Astrocyte of the cerebellum (primary cell): ENCODE measurements at places on chromosomes 7 and 10.
A peak's percentile ranks its signal among the peaks of the same experiment; 100 is the strongest.

DNA sequence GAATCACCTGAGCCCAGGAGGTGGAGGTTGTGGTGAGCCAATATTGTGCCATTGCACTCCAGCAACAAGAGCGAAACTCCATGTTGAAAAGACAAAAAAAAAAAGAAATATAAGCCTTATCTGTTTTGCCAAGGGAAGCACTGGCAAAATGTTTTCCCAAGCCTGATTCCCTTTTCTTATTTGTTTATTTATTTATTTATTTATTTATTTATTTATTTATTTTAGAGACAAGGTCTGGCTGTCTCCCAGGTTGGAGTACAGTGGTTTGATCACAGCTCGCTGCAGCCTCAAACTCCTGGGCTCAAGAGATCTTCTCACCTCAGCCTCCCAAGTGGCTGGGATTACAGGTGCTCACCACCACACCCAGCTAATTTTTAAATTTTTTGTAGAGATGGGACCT is 44.2 kb downstream of the SVOPL start:
- DNase-seq: no peak

DNA sequence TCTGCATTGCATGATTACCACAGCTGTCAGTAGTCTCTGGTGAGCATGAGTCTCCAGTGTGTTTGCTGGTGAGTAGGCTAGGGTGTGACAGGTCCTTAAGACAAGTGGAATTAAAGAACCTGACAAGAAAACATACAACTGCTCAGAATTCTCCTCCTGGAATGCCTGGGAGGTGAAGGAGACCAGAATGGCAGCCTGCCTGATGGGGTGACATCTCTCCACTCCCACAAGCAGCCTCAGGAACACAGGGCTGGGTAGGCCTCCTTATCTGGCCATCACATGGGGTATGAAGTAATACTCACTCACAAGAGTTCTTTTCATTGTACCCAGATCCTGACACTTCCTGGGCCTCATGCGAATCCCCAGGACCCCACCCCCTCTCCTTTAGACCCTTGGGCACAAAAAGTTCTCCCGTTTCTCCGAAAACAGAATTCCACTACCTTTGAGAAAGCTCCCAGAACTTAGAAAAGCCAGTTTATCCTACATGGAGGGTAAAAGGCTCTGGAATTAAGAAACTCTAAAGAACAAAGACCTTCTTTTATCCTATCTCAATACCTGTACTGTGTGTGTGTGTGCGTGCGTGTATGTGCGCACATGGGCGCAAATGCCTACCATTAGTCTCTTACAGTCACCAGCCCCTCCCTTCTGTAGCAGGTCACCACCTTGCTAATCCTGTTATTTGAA is 33.4 kb upstream of the C1GALT1 start:
- no peak for DNase-seq

DNA sequence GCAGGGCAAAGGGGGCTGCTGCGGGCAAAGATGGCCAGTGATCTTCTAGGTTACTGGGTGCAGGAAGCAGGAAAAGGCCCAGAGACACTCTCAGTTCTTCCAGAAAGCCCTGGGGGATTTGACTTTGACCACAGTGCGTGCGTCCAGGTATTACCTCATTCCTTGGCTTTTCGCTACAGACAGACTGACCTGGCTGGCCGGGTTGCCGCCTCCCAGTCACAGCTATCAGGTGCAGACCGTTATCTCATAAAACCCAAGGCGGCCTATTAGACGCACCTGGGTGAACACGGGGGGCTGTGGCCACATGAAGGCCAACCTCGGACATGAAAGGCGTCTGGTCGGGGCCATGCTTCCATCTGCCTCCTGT is 80.3 kb downstream of the FOXL3 start:
- no peak for DNase-seq

GRCh38 chr10:77647543-77648293 is 10.1 kb upstream of the KCNMA1 start:
- no peak for DNase-seq

DNA sequence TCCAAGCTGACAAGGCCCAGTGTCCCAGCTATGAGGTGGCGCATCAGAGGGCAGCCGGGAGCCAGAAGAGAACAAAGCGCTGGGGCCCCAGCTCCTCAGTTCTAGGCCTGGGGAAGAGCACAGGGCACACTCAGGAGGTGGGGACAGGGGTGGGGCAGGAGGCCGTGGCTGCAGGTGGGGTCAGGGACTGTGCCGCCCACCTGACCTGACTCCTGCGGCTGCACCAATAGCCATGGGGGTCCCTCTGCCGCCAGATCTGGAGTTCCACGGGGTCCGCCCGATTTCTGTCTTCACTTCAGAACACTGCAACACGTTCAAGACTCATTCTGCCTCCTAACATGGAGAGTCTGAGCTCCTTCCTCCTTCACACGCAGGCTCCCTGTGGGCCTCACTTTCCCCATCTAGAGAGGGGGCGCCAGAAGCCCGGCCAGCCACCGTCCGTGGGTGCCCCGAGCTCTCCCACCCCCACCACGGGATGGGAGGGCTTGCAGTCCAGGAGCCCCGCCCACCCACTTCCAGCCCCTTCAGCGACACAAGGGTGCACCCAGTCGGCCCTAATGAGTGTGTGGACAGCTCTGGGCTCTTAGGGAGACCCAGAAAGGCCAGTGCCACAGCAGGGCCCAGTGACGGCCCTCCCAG is 278.3 kb downstream of the MAD1L1 start:
- no peak for DNase-seq

DNA sequence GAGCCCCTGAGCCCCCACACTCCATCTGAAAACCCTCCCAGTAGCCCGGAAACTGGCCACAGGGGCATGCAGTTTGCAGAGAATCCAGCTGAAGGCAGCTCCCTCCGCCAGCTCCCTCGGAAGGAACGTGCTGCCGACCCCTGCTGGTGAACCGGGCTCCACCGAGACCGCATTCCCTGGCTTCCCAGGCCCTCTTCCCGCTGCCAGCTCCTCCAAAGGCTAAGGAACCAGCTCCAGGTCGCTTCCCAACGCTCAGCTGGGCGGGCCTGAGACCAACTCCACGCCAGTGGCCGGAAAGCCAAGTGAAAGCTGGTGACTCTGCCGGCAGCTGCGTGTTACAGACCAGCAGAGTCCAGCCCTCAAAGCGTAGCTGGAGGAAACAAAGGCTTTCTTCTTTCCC is 35.8 kb downstream of the GPER1 start:
- DNase-seq: peak; percentile 66

DNA sequence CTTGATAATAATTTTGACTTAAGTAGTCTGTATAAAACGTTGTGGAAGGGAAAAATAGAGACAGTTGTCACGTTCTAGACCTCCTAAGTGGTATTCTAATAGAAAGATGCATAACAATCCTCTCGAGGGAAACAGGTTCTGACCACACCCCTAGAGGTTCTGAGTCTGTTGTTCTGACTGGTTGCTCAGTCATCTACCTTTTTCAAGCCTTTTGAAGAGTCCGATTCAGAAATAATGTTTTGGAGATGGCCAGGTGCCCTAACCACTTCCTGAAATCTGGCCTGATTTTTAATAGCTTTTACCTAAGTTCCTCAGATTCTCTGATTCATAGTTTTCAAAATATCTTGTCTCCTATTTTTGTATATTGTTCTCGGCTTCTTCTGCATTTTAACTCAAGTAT is 175.6 kb downstream of the HDAC9 start:
- DNase-seq: no peak

- DNase-seq: no peak
Observed at GRCh38 chr7:30845426-30846135, 66.1 kb upstream of the AQP1 start.

DNA sequence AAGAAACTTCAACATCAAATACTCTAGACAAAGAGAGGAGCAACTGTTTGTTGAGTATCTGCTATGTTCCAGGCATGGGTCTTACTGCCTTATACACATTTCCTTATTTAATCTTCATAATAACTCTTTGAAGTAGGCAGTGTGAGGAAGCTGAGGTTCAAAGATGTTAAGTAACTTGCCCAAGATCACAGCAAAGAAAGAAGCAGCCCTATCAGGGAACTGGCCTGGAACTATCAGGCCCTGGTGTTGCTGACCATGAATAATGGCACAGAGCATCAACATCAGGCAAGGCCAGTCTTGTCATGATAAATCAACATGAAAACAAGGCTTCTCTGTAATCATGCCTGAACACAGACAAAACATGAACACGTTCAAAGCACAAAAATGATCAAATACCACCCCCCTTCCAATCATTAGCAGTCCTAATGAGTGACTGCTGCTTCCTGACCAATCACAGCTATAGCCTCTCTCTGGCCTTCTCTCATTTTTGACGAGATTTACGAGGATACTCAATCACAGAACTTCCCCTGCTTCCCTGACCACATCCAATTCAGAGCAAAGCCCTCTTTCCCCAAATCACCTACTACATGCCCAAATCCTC is 2.3 kb downstream of the GSDME start:
- DNase-seq: no peak

GRCh38 chr7:44797329-44798258 is 1.1 kb downstream of the PPIA start:
- peak; percentile 53 for DNase-seq

DNA sequence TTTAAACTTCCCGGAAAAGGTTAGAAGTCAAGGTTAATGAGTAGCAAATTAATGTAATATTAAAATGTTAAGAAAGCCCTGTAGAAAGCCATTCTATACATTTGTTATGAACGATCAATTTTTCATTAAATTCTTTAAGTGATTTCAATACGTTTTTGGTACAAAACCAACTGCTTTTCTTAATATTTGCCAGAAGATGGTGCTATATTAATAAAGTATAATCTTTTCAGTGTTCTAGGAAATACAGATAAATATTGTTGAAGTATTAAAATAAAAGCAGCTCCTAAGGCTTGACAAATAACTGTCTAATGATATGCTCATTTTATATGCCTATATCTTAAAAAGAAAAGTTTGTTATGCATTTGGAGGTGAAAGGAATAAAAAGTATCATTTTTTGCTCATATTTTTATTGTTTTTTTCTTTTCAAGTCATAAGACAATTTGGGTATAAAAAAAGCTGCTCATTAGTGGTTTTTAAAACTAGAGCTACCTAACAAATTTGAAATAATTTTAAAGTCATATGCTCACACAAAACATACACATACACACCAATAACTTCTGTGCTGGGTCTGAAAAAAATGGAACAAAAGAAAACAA is 130.3 kb upstream of the POT1 start:
- DNase-seq: peak; percentile 8

DNA sequence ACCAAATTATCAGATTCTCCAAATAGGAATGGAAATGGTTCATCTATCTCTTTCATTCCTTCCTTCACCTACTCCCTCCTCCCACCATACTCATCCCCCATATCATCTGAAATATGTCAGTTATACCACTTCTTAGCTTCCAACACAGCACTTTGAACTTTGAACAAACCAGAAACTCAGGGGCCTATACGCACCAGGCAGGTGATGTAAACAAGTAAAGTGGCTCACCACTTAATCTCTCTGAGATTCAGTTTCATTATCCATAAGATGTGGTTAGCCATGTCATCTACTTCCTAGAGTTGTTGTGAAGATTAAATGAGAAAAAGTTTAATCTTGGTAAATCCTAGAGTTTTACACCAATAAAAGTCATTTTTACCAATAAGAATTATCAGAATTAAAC is 65.9 kb upstream of the LRRN3 start:
- DNase-seq: no peak

DNA sequence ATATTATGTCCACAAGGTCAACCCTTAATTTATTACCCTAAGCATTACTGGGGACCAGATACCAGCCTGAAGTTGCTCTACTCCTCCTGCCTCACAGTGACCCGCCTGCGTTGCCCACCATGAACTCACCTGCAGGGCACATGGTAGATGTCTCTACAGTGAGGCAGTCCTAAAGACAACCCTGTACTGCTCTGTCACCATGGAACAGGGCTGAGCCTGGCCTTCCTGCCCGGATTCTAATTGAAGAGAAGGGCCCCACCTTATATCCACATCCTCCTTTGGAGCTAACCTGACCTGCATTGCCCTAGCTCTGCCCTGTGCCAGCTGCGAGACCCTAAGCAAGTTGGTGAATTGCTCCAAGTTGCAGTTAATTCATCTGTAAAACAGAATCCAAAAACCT is 4.1 kb downstream of the SH3PXD2A start:
- DNase-seq: no peak

DNA sequence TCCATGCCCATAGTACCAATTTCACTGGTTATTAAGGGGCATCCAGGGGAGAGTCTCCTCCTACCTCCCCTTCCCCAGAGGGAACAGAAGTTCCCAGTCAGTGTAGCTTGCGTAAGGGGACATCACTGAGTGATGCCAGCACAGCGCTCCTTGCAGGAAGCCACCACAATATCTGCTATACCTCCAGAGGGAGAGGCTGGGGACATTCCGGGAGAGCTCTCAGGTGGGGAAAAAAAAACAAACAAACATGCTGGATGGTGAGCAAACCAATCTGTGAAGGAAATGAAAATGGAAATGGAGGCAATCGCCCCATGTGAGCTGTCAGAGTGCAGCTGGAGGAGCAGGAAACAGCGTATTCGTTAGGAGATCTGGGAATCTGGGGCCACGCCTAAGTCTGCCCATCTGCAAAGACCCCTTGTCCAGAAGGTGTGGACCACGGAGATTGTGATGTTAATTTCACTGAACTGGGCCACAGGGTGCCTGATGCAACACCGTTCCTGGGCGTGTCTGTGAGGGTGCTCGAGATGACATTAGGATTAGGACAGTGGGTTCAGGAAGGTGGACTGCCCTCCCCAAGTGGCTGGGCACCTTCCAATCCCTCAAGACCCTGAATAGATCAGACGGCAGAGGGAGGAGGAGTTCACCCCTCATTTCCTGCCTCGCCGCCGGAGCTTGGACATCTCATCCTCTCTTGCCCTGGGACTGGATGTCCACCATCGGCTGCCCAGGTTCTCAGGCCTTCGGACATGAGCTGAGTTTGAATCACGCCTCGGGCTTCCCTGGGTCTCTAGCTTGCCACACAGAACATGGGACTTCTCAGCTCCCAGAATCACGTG is 30.5 kb downstream of the GNA12 start:
- no peak for DNase-seq

DNA sequence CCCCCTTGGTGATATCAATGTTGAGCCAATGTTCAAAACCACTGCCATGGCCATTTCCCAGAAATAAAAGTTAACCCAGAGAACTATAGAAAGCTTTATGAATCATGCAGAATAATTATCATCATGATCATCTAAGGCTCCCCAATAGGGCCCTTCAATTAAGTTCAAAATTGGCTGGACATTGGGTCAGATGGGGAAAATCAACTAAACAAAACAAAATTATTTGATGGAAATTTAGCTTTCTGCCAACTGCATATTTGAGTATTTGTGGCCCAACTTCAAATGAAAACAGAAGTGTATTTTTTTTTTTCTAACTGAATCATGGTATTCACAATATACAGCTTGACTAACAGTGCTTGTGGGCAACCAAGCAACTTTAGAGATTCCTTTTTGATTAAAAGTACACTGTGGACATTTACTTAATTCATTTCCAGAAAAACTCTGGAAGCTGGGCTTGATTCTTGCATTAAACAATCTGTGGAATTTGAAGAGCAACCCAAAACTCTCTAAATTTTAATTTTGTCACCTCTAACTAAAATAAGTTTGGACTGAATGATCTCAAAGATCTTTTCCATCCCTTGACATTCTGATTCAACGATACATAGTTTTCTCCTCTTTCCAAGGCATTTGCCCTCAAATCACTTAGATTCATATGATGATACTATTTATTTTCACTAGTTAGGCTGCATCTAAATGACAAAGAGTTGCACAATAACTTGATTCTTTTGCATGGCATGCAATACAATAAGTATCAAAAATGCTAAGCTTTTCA is 203.2 kb downstream of the AHR start:
- DNase-seq: peak; percentile 42

GRCh38 chr10:5531558-5532306 is 7.0 kb downstream of the CALML3 start:
- DNase-seq: no peak

GRCh38 chr7:70271617-70272081 is 673.4 kb downstream of the AUTS2 start:
- DNase-seq: no peak
